ENCODE measurements at places on chromosomes 6 and 20. TPM values are rescaled to one million over a fixed set of nuclear protein-coding genes. Genes with fewer than 3 reads are reported as not detected.

DNA sequence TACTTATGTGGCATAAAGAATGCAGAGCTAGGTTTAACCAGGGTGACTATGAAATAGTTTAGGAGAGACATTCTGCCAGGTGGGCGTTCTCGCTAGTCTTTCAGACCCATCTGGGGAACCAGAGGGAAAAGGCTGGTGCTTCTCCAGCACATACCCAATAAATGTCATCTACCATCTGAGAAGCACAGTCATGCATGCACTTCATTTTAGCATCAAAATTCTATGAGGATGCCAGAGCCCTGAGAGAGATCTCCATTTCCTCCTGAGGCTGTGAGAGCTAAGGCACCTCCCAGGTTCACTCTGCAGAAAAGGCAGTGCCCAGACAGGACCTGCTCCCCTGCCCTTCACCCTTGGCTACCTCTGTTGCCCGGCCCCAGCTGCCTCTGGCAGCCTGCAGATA lies 231.7 kb upstream of the PRND start:
- no peak for DNase-seq

DNA sequence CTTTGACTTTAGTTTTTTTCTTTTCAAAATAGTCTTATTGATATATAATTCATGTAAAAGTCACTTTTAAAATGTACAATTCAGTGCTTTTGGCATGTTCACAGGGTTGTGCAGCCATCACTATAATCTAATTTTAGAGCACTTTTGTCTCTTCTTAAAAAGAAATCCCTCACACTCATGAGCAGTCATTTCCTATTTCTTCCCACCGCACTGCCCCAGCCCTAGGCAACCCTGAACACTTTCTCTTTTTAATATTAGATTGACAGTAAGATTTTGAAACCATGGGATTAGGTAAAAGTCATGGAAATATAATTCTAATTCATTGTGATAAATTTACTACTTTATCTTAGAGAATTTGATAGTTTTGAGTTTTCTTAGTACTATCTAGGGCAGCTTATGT lies 309.4 kb downstream of the UTRN start:
- DNase-seq: no peak

RNGTT gene
- total RNA-seq: 18.2 TPM

GRCh38 chr20:49697071-49697470 lies 16.6 kb downstream of the B4GALT5 start:
- no peak for DNase-seq

- DNase-seq: no peak
Measured at GRCh38 chr20:3413393-3413889, 6.0 kb upstream of the DNAAF9 start.

- no peak for DNase-seq
Measured at GRCh38 chr20:42603655-42604054, 586.1 kb downstream of the PTPRT start.

All from vagina (tissue), 2 donors.